Non-pigmented ciliary epithelial cell (primary cell): ENCODE measurements at places on chromosomes 1 and 21.

- DNase-seq: peak; percentile 86
These were observed 19.8 kb downstream of the CTNNBIP1 start for GRCh38 chr1:9890224-9890731.

GRCh38 chr1:32122151-32122550 is 14.3 kb downstream of the KPNA6 start:
- no peak for DNase-seq

GRCh38 chr1:29505532-29506220 is 269.4 kb downstream of the PTPRU start:
- DNase-seq: no peak

- DNase-seq: no peak
These were observed 5.0 kb upstream of the RGS18 start for GRCh38 chr1:192153276-192153675.
